ENCODE measurements at places on chromosomes 5 and 9. TPM values are rescaled to one million over a fixed set of nuclear protein-coding genes. Genes with fewer than 3 reads are reported as not detected.

DELE1 gene
- total RNA-seq, result 22.2 TPM

QRFP gene
- not detected for total RNA-seq

GABRP gene
- under 0.01 TPM for total RNA-seq

OTP gene
- not detected for total RNA-seq

MACROH2A1 gene
- total RNA-seq, result 219 TPM

SPATA31C1 gene
- not detected for total RNA-seq

FGF18 gene
- not detected for total RNA-seq

SPINK5 gene
- not detected for total RNA-seq

PCDHB3 gene
- 0.19 TPM for total RNA-seq

LEAP2 gene
- under 0.01 TPM for total RNA-seq

LECT2 gene
- total RNA-seq, result not detected

MOB3B gene
- total RNA-seq, result under 0.01 TPM

MSX2 gene
- total RNA-seq, result 1.1 TPM

SEC24A gene
- 27.6 TPM for total RNA-seq

ZFAND5 gene
- total RNA-seq, result 102 TPM

ZNF618 gene
- 9.2 TPM for total RNA-seq

RGMB gene
- 97.2 TPM for total RNA-seq

SLC36A2 gene
- not detected for total RNA-seq

FST gene
- total RNA-seq, result 205 TPM

TSLP gene
- 13.5 TPM for total RNA-seq

JAKMIP2 gene
- under 0.01 TPM for total RNA-seq

PAPPA gene
- 435 TPM for total RNA-seq

CCL27 gene
- not detected for total RNA-seq
